ENCODE measurements at places on chromosomes 6 and 20.

GRCh38 chr20:44848254-44849015, 37.1 kb upstream of the YWHAB start:
- DNase-seq: no peak

- peak; percentile 7 for DNase-seq
Observed at GRCh38 chr6:72580281-72580940, 41.5 kb upstream of the KCNQ5 start.

GRCh38 chr20:62002882-62003480, 62.7 kb downstream of the TAF4 start:
- no peak for DNase-seq

DNA sequence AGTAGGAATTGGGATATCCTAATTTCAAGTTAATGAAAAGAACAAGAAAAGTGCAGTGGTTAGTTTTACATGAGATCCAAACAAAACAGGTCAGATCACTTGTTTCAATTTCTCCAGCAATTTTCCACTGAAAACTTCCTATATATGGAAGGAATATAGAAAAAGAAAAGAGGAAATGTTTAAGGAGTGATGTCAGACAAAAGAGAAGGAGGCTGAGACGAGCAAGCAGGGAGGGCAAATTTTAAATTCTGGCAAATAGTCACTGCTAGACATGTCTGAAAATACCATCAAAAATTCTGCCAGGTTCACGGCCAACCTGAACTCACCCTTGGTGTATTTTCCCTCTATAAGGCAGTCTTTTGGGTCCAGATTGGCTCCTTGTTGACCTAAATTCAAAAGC, 9.5 kb upstream of the NUP153 start:
- no peak for DNase-seq

GRCh38 chr6:38163186-38164130, 343.9 kb downstream of the ZFAND3 start:
- DNase-seq: no peak

DNA sequence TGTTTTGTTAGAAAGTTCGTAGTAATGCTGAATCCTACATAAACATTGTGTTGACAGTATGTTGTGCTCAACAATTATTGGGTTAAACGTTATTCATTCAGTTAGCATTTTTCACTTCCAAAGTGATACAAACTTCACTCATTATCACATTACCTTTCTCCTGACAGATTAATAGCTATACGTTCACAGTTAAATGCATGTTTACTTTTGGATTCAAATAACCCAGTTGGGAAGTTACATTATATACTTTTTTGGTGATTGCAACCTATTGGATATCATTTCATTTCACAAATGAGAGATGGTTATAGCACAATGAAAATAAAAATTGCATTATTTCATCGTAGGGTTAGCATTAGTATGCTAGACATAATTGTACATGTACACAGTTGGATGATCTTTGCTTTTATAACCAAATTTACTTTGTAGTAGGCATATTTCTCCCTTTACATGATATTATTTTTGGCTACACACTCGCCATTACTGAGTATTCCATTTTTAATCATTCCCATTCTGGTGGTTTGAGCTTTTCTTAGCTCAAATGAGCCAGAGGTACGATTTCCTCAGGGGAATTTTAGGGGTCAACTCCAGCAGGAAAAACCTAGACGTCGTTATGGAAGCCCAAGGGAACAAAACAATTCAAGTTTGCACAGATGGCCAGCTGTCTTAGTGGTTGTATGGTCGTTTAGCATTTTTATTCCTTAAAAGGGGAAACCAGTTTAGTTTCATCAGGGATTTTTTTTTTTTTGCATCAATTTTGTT, 2.1 kb upstream of the HIVEP1 start:
- DNase-seq: no peak

DNA sequence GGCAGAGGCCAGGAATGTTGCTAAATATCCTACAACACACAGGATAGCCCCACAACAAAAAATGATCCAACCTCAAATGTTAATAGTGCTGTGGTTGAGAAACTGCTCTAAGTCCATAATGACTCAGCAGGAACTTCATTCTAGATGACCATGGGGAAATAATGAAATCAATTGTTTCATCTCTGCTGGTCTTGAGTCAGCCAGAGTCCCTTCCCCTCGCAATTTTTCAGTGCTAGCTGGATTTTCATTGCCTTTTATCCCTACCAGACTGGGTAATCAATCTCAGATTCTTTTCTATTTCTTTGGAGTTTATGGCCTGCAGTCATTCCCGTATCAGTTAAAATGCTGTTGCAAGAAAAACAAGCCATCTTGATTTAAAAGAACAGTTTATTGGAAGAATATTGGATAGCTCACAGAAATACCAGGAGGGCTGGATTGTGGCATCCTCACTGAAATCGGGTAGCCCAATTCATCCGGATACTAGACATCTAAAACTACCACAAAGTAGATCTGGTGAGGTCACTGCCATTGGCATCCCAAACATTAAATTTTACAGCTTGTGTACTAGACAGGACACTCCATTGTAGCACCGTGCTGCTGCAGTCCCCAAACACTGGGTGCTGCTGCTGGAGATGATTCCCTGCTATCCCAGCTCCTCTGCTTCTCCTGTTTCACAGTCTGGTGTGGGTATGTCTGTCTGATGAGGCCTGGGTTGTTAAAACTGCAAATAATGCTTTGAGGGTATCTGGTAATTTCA, 30.3 kb upstream of the POPDC3 start:
- DNase-seq: no peak

DNA sequence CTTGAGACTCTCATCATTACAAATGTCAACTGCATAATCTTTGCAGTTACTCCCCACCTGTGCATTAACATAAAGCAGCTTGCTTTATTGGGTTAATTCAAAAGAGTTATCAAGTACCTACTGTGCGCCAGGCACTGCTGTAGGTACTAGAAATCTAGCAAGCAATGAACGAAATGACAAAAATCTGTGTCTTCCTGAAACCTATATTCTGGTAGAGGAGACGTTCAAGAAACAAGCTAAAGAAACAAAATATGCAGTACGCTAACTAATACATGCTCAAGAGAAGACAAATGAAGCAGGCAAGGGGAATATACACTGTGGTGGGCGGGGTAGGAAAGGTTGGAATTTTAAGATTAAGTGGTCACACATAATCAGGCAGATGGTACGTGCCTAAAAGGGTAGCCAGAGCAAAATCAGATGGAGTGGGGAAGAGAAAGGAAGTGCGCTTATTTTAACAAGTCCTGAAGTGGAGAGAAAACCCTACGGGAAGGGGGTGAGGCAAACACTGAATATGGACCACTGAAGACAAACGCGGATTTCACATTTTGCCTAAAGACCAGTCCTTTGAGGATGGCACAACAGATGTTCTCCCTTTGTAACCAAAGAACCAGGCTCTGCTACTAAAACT, 1.2 kb downstream of the ELOVL2 start:
- no peak for DNase-seq

GRCh38 chr20:8221887-8222419, 89.9 kb downstream of the PLCB1 start:
- no peak for DNase-seq

DNA sequence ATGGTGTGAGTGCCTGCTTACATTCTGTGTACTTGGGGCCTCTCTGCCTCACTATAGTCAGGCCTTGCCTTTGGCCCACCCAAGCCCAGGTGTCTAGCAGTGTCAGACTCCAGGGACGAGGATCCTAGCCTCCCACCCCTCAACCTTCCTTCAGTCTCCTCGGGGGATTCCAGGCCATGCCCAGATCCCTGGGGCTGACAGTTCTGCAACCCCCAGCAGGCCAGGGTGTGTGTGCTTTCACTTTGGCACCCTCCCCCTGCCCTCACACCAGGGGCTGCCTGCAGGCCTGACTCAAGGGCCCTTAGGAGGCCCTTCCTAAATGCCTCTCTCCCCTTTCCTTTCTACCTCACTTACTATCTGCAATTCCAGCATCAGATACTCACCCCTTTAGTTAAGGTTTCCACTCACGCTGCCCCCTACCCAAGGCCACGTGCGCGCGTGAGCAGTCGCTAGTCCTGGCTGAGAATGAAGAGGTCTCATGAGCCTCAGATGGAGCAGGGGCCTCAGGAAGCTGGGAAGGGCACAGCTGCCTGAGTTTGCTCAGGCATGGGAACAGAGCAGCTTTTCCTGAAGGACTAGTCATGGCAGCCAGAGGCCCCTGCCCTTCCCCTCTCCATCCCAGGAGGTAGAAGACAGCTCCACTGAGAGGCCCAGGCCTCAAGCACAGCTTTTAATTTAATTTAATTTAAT, 859 bp upstream of the CLPS start:
- DNase-seq: no peak

DNA sequence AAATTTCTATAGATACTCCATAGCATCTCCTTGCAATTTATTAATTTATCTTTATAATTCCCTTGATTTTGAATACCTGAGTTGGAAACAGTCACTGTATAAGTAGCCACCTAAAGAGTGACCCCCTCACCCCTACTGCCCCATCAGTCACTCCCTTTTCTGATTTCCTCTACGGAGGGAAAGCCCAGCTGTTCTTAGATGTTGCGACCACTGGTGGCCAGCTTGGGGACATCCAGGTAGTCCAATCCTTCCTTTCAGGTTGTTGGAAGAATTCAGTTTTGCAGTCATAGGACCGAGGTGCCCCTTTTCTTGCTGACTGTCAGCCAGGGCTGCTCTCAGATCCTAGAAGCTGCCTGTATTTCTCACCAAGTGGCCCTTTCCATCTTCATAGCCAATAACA, 87.8 kb downstream of the BMP6 start:
- DNase-seq: no peak

DNA sequence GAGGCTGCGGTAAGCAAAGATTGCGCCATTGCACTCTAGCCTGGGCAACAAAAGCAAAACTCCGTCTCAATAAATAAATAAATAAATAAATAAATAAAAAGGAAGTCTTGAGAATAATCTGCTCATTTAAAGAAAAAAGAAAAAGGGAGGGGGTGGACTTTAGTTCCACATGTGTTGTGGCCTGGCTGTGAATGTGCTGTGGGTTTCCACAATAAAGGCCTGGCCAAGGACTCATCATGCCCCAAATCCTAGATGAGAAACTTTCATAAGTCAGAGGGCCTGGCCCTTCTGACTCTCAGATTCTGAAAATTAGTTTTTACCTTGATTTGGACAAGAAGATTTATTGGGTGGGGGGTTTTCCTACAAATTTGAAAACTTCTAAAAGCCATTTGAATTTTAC, 48.4 kb downstream of the RIOK1 start:
- no peak for DNase-seq

- no peak for DNase-seq
Observed at GRCh38 chr6:707576-708236, 14.8 kb upstream of the EXOC2 start.

GRCh38 chr20:23114448-23115082, 28.4 kb upstream of the CD93 start:
- DNase-seq: no peak

GRCh38 chr6:72316675-72317380, 305.0 kb upstream of the KCNQ5 start:
- DNase-seq: no peak

- no peak for DNase-seq
Observed at GRCh38 chr20:62656197-62656918, 14.1 kb downstream of the SLCO4A1 start.

- DNase-seq: no peak
Observed at GRCh38 chr20:35171753-35172433, at the start of gene PROCR. TSS of gene PROCR (plus strand) at chr20:35172072. CDS start at chr20:35172155, 83 bp downstream.

DNA sequence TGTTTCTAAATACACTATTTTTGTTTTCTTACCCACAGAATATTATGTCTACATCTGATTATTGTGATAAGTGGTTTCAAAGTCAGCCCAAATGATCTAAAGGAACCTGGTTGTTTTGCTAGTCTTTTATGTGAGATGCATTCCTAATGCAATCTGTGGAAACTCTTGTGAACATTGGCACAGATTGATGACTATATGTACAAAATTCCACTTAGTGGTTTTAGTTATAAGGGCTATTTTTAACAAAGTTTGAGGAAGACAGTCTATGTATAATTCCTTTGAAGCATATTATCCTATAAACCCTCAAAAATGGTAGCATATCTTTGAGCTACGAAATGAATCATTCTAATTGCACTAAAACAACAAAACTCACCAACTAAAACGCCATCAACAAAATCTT, 140.9 kb downstream of the GRIK2 start:
- DNase-seq: no peak

DNA sequence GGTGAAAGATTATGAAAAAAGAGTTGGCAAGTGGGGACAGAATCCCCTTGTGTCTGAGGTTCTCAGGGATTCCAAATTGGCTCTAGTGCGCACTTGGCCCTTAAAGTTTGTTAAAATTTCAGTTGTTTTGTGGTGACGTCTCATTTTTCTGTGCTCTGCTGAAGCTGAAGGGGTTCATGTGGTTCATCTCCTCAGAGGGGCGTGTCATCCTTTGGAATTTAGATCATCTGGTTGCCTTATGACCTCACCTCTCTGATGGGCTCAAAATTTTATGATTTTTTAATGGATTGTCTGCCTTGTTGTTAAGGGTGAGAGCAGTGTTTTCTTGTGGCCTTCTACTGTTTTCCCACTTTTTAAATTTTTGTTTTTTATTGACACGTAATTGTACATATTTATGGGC, 20.3 kb downstream of the CYB5R4 start:
- no peak for DNase-seq

GRCh38 chr20:38231531-38232121, 28.9 kb downstream of the KIAA1755 start:
- DNase-seq: no peak

GRCh38 chr6:126643352-126643751, 303.4 kb downstream of the CENPW start:
- no peak for DNase-seq
